ENCODE measurements at places on chromosomes 7 and 10.

DNA sequence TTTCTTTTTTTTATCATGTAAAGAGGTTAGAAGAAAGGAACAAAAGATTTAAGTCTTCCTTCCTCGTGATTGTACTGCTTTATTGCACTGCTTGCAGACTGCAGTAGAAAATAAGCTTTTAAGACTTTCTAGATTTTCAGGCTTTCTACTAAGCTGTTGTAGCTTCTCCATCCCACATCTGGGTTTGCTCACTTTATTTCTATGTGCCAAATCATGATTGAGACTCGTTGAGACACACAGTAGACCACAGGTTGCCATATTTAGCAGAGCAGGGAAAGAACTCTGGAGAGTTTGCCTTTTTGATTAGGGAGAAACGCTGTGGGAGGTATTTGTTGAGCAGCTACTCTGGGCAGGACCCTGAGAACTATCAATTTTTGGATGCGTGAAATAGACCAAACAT is 89.2 kb upstream of the BTBD16 start:
- DNase-seq, result no peak

- peak; percentile 32 for DNase-seq
Observed at GRCh38 chr10:121694966-121695643, 96.9 kb upstream of the FGFR2 start.

DNA sequence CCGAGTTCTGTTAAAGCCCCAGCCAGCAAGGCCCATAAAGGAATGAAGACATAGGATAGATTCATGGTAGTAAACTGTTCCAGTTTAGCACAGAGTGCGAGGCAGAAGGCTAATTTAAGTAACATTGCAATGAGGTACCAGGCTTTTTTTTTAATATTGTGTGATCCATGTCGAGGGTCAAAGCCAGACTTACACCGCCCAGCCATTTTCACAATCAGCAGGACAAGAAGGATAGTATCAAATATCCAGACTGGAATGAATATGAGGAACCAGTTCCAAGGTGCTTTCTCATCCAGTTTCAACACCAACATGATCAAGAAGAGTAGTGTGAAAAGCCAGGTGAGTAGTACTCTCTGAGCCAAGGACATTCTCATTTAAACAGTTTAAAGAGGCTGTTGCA is 4.2 kb downstream of the TMEM60 start:
- DNase-seq, result peak; percentile 45

- peak; percentile 21 for DNase-seq
Observed at GRCh38 chr10:49446031-49446430, 50.1 kb upstream of the DRGX start.

DNA sequence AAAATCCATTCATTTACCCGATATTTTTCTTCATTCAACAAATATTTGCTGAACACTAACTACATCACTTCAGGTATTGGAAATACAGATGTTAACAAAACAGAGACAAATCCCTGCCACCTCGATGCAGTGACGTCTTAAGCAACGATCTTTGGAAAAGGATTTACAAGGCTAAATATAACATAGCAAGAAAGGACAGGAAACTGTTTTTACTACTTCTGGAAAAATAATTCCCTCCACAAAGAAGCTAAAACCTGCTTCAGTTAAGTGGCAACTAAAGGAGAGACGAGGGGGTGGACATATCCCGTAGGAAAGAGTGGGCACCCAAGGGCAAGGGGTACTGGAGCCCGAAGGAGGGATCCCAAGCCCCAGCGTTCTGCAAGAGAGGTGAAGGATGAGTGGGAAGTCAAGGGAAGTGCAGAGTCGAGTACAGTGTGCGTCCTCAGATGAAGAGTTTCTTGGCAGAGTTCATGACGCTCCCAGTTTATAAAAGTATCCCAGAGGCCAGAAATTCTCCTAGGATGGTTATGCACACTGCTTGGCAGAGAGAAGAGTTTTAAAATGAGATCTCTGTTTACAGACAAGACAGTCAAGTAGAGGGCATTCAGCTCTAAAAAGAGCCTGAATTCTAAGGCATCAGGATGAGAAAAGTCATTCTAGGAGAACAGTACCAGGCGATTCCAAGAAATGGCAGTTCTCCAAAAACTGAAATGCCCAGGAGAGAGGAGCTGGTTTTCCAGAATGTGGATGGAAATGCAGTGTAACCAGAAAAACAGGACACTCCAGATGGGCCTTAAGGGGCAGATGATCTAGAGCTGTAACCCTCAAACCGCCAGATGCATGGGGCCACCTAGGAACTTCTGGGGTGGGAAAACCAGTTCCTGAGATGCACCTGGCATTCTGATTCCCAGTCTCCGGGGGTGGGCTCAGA is 97.3 kb downstream of the GRB10 start:
- peak; percentile 36 for DNase-seq

GRCh38 chr7:11950281-11950680 is 118.3 kb upstream of the THSD7A start:
- DNase-seq, result no peak

DNA sequence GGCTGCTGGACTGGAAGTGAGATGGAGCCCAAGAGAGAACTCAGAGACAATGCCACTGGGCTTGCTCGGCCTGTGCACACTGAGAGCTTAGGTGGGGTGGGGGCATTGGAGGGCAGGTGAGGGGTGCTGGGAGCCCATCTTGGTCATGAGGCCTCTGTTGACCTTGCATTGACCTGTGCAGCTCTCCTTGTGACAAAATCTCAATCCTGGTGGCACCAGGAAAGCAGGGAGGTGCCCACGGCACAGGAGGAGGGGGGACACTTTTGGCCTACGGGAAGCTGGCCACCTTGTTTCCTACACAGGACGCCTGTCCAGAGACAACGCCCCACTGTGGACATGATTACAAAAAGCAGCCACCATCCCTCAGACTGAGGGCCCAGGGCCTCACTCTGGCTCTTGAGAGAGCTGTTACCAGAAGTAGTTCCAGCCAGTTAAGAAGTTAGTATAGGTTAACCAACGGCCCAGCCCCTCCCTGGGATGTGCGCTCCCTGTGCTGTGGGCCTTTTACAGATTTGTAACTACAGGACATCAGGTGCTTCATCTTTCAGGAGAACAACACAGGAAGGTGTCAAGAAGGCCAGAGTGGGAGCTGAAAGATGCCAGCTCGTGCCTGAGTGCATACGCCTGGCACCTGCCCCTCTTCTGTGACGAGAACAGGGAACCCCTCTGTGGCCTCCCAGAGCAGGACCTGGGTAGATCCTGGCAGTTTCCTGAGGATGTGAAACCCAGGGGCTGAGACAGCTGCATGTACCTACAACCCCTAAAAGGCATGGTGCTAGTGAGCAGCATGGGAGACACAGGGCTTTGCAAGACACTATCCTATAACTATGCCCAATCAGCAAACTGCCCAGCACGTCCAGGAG is 10.3 kb downstream of the PKD1L1 start:
- DNase-seq, result no peak

GRCh38 chr10:30818854-30819253 is 189.3 kb upstream of the LYZL2 start:
- DNase-seq, result no peak

- DNase-seq, result no peak
Observed at GRCh38 chr7:130388671-130389070, 8.4 kb downstream of the CPA1 start.

- DNase-seq, result no peak
Observed at GRCh38 chr10:16648366-16648765, 126.7 kb upstream of the C1QL3 start.

- no peak for DNase-seq
Observed at GRCh38 chr7:39624935-39625694, 1.7 kb downstream of the RALA start.

DNA sequence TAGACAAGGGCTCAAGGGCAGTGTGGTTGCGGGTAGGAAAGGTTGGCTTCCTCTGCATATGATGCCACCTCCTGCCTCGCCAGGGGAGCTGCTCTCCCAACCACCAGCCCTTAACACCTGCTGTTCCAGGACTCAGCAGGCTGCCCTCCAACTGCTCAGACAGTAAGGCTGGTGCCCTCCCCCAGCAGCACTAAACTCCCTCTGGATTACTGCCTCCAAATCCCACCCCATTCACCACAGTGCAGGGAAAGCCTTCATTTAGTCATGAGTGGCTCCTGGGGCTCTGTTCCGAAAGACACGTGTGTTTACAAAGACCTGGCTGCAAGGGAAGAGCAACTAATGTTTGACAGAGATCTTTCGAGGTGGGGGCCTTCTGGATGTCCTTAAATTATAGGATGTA is 437.2 kb upstream of the MKI67 start:
- no peak for DNase-seq

DNA sequence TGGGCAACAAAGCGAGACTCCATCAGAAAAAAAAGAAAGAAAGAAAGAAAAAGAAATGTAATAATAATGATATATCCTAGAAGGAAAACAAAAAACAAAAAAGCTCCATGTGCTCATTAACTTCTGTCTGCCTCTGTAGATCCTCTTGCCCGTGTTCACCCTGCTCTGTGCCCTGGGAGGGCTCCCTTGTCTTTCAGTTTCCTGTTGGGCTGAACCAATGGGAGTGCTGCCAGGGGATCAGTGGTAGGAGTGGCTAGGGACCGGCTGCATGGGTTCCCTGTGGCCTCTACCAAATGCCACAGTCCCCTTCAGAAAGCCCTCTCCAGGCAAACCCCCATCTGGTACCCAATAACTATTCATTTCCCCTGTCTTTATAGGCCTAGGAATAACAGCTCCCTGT is 51.8 kb upstream of the PARD3 start:
- DNase-seq, result no peak

GRCh38 chr7:1192171-1192676 is 32.2 kb upstream of the ZFAND2A start:
- DNase-seq, result peak; percentile 80

DNA sequence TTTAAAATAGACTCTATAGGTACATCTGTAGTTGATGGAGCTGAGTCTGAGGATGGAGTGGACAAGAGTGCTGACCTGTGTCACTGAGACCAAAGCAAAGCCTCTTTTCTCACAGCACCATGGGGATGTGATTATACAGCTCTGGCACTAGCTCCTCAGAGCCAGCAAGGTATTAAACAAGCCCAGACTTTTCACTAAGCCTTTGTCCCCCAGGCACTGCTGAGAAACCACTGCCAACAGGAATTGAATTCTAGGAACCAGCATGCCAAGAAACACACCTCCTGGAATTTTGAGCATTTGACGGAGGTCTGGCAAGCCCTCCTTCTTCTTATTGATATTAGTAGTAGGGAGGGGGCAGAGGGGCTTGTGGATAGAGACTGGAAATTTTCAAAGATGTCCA is 147.0 kb downstream of the C1GALT1 start:
- peak; percentile 76 for DNase-seq

DNA sequence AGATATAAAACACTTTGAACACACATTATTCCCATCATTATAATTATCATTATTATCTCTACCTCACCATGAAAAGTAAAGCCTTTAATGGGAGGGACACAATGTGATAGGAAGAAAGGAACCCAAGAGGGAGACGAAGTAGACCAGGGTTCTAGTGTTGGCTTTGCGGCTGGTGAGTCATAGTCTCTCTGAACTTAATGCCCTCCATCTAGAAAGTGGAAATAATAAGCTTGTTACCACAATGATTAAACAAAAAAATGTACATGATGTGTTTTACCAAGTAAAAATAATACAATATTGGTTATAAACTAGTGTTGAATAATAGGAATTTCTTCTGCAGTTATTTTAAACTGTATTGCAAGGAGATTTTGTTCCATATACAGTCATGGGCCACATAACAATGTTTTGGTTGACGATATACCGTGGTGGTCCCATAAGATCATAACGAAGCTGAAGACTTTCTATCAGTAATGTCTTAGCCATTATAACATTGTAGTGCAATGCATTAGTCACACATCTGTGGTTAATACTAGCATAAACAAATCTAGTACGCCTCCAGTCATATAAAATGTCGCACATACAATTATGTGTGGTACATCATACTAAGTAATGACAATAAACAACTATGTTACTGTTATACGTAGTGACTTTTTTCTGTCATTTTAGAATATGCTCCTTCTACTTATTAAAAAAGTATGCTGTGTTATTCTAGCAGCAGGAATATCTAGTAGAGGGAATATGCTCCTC is 450.6 kb upstream of the SORCS1 start:
- DNase-seq, result peak; percentile 83

- peak; percentile 28 for DNase-seq
Observed at GRCh38 chr10:96043893-96044715, 721 bp downstream of the CCNJ start.

DNA sequence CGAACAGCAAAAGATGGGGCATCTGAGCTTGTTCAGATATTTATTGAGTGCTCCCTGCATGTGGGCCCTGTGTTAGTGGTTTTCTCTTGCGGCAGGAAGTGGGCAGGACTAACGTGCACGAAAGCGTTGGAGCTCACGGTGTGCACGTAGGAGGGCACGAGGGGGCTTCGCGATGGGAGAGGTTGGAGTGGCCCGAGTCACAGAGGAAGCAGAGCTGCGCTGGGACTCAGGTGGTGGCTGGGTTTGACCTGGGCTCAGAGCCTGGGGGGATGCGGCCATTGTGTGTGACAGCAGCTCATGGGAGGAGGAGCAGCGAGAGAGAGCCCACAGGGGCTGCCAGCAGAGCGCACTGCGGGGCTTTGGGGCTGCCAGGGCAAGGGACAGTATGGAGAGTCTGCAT is 7.7 kb downstream of the ZSCAN25 start:
- no peak for DNase-seq

- DNase-seq, result no peak
Observed at GRCh38 chr10:116696919-116697318, 45.4 kb downstream of the HSPA12A start.

GRCh38 chr7:3236268-3236667 is 64.8 kb upstream of the SDK1 start:
- DNase-seq, result no peak

- no peak for DNase-seq
Observed at GRCh38 chr10:49135575-49136313, 1.9 kb upstream of the FAM170B start.

Measured in bronchial epithelial cell (primary cell).